ENCODE measurements at places on chromosomes 1 and 21.

GRCh38 chr1:162265983-162266382, 110.7 kb downstream of the SPATA46 start:
- DNase-seq: no peak

DNA sequence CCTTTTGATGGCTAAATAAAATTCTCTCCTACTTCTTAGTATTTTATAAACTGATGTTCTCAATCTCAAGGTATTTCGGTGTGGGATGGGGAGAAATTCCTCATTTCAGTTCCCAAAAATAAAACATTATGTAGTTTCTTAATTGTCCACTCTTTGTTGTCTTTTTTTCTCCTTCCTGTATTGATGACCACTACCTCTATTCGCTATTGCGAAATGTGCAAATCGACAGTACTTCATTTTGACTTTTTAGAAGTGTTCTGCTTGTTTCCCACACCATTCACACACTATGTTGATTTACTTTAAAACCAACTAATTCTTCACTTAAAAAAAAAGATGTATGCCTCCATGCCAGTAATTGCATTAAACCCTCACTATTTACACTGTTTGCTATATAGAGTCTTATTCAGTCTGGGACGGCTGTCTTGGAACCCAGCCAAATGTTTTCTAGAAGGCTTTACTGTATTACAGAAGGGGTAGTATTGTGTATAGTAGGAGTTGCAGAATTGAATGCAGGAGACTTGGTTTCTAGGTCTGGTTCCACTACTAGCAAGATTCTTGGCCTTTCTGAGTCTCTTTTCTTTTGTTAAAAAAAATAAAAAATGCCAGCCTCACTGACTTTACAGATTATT, 5.6 kb downstream of the RNF2 start:
- no peak for DNase-seq

GRCh38 chr21:42063571-42064521, 7.3 kb upstream of the UMODL1 start:
- no peak for DNase-seq

- no peak for DNase-seq
These were observed 16.8 kb downstream of the CR2 start for GRCh38 chr1:207470927-207471326.

DNA sequence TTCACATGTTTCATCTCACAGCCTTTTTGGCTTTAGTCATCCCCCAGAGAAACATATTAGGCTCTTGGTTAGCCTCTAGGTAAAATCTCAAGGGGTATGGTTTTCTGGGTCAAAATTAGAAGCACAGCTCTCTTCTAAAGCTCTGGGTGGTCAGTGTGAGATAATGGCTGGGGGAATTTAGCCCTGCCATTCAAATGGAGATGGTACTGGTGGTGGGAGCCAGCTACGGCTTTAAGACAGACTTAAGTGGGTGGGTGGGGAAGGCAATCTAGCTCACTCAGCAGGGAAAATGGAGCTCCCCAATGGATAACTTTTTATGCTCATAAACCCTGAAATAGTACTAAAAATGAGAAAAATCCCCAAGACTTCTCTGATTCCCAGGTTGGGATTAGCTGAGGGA, 5.7 kb downstream of the TEX38 start:
- DNase-seq: no peak

DNA sequence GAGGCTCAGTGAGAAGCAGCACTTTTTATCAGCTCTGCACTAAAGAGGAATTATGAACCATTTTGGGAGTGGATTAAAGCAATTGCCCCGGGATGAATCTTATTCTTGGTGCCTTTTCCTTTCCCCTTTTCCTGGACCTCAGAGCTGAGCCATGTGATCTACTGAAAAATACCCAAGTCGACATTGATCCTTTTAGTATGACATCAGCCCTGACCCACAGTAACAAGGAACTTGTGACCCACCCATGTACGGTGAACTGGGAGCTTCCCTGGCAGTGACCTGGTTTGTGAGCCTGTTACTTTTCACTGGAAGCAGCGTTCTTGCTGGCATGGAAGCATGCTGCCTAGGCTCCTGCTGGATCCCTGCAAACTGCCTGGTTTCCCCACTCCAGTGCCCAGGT, 15.9 kb downstream of the AJAP1 start:
- DNase-seq: no peak

DNA sequence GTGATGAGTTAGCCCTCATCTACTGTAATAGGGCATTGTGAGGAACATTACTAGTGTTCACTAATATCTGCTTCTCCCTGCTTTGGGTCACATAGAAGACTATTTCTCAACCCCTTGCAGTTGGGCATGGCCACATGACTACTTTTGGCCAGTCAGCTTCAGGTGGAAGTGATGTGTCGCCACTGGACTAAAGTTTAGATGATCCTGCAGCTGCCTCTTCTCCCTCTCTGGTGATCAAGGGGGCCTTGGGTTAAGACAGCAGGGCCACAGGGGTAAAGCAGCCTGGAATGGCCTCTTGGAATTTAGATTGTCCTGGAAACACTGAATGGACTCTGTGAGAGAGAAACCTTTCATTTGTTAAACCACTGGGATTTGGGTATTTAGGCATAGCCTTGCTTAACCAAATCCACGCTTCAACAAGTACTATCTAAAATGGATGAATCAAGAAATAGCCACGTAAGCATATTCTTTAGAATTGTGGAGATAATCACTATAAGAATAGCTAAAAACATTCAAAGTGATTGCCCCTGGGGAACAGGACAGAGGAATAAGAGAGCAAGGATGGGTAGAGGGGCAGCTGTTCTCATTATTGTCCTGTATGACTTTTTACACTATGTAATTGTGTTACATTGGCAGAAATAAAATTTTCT, 41.2 kb downstream of the OPRD1 start:
- no peak for DNase-seq

- DNase-seq: no peak
These were observed 94.1 kb downstream of the CNIH3 start for GRCh38 chr1:224710196-224710595.

- DNase-seq: no peak
These were observed 17.4 kb upstream of the MYOG start for GRCh38 chr1:203103216-203103615.

DNA sequence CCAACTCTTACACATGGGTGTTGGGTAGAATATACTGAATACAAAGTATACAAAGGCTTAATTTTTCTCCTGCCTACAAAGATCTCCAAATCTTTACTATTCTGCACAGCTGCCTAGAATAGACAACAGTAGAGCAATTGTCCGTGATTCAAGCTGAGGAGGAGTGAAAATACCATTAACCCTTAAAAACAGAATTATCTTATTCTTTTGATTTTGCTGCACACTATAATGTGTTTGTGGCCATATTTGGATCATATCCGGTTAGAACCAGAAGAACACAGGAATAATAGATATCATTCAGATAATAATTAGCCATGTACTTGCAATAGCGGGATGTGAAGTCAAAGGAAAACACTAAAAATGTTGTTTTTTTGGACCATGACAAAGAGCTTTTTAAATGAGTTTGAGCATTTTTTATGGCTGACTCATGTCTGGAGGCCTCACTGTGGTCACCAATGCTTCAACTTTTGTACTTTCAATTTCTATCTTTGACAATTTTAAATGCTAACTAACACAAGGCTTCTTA, 197.6 kb upstream of the FOXD3 start:
- no peak for DNase-seq

DNA sequence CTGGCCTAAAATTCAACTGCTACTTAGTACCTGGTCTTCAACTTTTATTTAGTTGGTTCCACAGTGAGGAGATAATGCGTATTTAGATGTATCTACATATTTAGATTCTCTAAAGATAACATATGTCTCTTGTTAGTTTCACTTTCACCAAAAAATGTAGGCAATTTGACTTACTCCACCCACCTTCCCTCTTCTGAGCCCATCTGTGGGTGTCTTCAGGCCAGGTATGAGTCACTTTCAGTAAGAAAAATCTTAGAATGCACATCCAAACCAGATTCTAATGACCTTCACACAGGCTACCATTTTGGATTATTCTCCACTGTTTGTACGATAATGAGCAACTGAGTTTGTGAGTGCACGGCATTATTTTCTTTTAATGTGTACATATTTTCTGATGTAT, 501.7 kb downstream of the NEGR1 start:
- no peak for DNase-seq
